ENCODE measurements at places on chromosomes 5 and 9.

GRCh38 chr9:91421128-91421765, 2.4 kb downstream of the NFIL3 start:
- peak; percentile 81 for DNase-seq

DNA sequence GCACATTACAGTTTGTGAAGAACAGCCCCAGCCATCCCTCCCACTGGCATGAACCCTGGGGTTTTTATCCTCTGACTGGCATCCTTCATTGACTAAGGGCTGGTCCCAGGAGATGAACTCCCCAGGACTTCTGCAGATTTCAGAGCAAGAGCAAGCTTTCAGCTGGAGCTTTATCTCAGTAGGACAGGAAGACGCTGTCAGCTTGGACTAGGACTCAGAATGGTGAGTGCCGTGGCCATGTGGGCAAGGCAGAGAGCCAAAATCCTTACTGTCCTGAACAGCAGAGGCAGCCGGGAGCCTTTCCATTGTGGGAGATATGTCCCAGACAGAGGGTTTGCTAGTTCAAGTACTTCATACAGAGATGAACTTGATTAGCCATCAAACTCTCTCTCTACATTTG, 3.2 kb upstream of the ACOT12 start:
- DNase-seq: no peak

- DNase-seq: no peak
Measured at GRCh38 chr9:108474356-108474755, 381.4 kb downstream of the ACTL7B start.

DNA sequence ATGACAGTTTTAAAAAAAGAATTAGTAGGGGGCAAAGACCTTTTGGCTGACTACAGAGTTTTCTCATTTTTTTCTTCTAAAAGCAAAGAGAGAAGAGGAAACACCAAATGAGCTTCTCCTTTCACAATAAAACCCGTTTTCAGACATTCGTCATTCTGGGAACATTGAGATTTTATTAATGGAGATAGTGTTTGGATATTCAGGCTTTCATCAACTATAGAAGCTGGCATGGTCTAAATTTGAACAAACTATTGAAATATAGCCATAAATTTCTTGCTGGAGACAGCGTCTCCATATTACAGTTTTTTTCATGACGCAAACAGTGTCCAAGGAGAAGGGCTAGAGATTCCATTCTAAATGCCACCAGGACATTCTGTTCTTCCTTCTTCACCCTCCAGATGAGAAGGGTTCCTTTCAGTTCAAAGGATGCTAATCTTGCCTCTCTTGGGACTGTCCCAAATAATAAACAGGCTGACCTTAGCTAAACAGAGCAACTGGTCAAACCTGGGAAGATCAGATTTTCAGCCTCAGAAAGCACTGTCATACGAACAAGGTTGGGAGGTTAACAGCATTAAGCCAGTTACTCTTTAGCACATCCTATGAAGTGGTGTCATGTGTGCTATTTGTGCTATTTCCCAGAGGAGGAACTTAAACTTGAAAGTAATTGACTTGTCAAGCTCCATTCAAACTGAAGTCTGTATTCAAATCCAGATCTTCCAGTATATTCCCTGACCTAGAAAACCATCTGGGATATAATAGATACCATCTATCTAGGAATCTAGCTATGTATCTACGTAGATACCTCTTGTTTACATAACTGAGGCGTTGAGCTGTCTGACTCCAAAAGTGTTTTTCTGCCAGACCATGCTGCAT, 125.6 kb downstream of the LPAR1 start:
- DNase-seq: no peak

DNA sequence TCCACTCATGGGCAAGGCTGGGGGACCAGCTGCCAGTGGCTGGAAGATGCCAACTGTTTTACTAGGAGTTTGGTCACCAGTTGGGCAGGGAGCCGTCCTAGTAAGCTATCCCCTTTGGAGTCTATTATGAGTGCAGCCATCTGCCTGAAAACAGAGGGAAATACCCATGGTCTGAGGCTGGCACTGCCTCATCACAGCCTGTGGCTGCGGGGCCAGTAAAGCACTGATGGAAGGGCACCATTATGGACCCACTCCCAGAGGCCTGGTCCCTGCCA, 187.2 kb upstream of the PANK3 start:
- peak; percentile 81 for DNase-seq

DNA sequence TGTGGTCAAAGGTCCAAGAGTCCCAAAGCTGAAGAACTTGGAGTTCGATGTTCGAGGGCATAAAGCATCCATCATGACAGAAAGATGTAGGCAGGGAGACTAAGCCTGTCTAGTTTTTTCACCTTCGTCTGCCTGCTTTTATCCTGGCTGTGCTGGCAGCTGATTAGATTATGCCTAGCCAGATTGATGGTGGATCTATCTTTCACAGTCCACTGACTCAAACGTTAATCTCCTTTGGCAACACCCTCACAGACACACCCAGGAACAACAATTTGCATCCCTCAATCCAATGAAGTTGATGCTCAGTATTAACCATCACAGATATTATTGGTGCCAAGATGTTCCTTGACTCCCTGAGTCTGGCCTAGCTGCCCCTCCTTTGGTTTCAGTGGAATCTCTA, 530.8 kb upstream of the CLINT1 start:
- DNase-seq: no peak

GRCh38 chr5:2803751-2804150, 52.3 kb upstream of the IRX2 start:
- DNase-seq: no peak

DNA sequence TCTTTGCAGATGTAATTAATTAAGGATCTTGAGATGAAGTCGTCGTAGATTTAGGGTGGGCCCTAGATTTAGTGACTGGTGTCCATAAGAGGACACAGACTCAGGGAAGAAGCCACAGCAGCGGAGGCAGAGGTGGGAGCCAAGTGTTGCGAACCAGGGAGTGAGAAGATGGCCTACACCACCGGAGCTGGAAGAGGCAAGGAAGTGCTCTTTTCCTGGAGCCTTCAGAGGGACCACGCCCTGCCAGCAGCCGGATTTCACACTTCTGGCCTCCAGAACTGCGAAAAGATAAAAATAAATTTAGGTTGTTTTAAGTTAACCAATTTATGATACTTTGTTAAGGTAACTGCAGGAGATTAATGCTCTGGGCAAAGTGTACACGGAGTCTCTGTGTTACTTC, 30.7 kb downstream of the EHMT1 start:
- peak; percentile 34 for DNase-seq

- DNase-seq: no peak
Measured at GRCh38 chr5:140202610-140203009, 27.6 kb downstream of the CYSTM1 start.

GRCh38 chr5:35484241-35484640, 133.4 kb upstream of the SPEF2 start:
- DNase-seq: no peak

DNA sequence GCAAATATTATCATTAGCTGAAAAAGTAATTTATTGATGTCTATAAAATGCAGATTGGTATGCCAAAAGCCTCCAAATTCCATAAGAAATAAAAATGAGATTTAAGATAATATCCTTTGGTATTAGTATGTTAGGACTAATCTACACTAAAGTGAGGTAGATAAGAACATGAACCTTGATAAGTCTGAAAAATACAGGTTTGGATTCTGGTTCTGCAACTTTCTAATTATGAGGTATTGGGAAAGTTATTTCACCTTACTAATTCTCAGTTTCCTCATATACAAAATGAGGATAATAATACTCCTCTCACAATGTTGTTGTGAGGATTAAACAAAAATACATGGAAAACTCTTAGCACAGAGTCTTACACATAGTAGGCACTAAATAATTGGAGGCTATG, 300.1 kb downstream of the NNT start:
- no peak for DNase-seq

GRCh38 chr5:118456085-118456484, 532.3 kb downstream of the DTWD2 start:
- DNase-seq: no peak

DNA sequence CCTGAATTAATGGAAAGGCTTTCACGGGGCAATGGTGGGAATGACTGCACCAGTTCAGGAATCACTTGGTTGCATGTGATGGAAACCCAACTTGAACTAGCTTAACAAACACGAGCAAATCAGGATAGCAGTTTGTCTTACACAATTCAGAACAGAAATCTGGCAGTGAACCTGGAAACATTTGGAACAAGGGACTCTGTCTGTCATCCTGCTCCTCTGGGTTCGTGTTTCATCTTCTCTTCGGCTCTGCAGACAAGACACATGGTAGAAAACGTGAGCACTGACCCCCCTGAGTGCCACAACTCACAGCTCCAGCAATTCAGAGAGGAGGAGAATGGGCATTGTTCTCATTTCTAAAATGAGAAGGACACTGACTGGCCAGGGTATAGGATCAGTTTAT, 218.1 kb upstream of the NREP start:
- no peak for DNase-seq
